NCI-H460 (cell line): ENCODE measurements at places on chromosomes 1 and 21. TPM values are rescaled to one million over a fixed set of nuclear protein-coding genes. Genes with fewer than 3 reads are reported as not detected.

GRCh38 chr1:204376465-204376864 is 16.7 kb upstream of the PLEKHA6 start:
- no peak for DNase-seq

GRCh38 chr1:57986432-57986831 is 560.1 kb downstream of the OMA1 start:
- no peak for DNase-seq

DNA sequence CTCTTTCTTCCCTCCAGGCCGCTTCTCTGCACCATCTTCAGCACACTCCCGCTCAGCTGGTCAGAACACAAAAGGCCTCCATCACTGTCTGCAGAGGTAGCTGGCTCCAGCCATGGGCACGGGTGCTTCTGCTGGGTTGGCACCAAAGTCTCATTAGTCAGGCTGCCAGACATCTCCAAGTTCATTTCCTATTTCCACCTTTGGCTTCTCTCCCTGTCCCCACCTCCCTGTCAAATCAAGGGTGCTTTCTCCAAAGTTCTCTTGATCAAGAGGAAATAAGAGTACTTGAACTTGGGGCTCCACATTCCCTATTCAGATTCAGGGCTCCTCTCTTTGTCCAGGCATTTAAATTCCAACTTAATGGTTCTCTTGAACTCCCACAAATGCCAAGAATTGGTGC is 33.9 kb upstream of the GRIK3 start:
- no peak for DNase-seq

DNA sequence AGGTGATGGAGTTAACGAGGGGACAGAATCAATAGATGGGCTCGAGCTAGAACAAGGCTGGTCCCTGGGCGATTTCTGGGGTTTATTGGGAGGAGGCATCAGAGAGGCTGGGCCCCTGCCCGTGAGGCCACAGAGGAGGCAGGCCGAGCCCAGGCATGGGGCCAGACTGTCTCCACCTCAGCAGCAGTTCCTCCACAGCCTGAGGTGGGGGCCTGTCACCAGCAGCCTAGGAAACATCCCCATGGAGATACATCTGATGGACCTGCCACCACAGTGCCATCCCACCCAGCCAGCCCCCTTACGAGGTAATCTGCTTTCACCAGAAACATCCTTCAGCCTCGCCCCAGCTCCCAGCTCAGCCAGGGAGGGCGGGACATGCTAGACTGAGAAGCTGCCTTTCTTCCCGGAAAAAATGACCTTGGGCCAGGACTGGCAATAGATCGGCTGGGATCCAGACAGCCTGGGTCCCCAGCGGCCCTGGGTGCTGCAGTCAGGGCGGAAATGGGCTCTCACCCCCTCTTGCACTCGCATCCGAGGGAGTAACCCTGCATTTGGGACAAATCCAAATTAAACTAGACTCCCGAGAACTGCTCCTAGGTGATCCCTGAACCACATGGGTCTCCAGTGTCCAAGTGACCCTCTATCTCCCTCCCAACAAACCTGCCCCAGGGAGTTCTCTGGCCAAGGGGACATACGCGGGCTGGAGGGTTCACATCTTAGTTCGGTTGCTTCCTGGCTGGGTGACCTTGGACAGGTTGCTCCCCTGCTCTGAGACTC is 10.0 kb upstream of the EPHA8 start:
- no peak for DNase-seq

Gene KRTAP19-6
- total RNA-seq = not detected in 2 replicates
